ENCODE measurements at places on chromosomes 2 and 18.

- DNase-seq, result no peak
These were observed 67.8 kb downstream of the NXPH2 start for GRCh38 chr2:138712212-138712979.

DNA sequence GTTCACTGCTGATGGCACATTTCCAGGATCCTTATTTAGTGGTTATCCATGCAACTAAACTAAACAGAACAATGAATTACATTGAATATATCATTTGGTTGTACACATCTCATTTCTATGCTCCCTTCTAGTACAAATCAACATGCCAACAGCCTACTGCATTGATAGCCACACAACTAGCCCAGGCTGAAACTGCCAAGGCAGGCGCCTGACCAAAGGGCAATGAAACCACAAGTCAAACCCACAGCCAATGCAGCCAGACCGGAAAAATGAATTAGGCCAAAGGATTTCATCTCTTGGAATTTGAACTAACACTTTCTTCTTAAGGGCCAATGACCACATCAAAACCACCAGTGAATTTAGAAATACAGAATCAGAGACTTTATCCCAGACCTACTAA, 196.4 kb downstream of the NOL4 start:
- no peak for DNase-seq

DNA sequence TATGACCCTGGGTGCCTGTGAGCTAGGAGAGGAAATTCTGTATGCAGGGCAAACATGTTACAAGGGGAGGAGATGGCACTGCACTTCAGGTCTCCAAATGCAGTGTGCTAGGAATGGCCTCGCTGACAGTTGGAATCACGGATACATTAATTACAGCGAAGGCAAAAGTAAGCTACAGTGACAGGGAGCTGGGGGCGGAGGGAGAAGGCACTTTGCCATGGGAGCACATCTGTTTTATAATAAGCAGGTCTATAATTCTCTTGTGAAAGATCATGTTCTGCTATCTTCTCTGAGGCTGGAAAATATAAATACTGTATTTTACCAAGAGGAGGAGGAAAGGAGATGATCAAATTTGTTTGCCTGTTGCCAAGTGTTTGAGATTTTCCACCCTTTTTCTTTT, 56.3 kb upstream of the FZD5 start:
- no peak for DNase-seq

- DNase-seq, result peak; percentile 13
These were observed 163.8 kb downstream of the WDPCP start for GRCh38 chr2:63424329-63425078.

GRCh38 chr2:73070643-73071359, 711 bp downstream of the SFXN5 start:
- no peak for DNase-seq

DNA sequence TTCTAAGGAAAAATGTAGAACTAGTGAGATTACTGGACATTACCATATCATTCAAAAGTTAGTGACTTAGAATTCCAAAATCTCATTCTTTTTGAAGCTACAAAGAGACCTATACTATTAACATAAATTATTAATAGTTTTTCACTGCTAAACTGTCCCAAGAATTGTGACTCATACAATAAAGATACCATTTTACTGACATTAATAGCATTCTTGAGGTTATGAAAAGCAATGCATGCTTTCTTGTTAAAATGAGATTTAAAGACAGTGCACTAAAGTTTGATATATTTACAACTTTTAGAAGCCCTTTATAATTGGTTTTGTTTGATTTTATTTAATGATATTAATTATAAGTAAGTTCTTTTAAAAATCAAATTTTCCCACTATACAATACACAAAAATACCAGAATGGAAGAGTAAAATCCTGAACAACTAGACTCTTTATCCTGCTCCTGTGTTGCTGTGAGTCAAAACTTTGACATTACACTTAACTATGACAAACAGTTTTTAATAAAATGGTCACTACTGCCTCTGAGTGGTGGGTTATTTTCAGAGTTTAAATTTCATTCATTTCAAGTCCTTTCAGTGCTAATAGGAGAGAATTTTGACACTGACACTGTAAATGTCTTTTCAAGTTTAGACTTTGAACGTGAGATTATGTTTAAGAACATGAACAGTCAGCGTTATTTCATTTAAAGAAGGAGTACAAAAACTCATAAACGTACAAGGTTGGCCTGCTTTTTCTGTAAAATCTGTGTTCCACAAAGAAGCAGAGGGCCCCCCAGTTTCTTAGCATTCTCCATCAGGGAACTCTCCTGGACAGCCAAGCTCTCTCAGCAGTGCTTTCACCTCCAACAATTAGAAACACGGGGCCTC, 54.5 kb downstream of the FAM124B start:
- DNase-seq, result no peak

DNA sequence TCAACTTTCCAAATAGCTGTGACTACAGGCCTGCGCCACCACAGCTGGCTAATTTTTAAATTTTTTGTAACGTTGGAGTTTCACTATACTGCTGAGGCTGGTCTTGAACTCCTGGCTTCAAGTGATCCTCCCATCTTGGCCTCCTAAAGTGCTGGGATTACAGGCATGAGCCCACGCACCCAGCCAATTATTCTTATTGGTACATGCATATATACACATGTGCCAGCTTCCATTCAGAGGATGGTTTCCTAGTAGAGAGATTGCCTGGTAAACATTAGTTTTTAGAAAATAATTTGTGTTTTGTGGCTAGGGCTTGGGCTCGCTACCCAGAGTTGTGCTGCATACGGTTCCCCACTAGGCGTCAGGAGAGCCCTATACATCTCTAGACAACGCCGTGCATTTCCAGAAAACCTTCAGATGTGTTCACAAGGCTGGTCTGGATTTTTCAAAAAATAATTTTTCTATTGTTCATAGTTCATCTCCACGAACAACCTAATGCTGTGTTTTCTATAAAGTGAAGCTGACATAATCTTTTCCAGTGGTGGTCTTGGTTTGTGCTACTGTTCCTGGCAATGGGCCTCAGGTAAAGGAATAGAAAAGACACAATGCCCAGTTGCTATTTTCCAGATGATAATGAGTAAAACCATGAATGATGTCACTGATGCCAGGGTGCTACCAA, 14.6 kb upstream of the AFG3L2 start:
- peak; percentile 35 for DNase-seq

DNA sequence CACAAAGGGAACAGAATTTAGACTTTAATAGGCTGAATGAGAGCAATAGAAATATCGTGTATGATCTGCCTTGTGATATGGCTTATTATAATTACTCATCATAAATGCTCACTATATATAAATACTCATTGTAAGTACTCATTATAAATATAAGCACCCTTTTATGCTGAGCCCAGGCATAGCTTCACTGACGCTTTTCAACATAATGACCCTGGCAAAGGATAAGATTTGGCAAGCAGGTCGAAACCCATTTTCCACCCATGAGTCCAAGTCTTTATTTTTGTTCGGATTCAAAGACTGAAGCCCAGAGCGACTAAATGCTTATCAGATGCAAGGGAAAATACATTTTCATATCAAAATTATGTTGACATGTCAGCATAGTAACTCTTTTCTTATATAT, 500.4 kb downstream of the SLC4A3 start:
- DNase-seq, result no peak

DNA sequence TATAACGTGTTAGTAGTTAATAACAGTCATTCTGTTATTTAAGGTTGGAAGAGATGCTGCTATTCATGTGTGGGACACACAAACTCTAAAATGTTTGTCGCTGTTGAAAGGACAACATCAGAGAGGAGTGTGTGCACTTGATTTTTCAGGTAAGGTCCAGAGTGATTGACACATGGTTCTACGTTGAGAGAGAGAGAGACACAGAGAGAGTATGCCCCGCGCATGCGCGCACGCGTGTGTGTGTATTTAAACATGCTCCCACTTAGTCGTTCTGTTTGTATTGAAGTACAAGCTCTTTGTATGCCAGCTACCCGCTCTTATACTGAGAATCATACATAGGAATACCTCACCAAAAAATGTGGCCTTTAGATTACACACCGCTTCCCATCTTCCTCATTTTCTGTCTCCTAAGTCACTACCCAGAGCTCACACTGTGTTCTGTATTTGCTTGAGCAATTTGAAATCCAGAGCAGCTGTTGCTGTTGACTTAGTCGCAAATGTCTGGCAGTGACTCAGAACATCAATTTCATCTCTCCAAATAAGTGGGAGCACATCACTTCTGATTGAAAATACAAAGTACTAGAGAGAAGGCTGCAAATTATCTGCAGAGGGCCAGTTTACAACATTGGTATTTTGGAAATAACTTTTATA, 148.1 kb downstream of the EML6 start:
- no peak for DNase-seq

GRCh38 chr18:22956226-22956625, 23.1 kb downstream of the RBBP8 start:
- DNase-seq, result no peak

DNA sequence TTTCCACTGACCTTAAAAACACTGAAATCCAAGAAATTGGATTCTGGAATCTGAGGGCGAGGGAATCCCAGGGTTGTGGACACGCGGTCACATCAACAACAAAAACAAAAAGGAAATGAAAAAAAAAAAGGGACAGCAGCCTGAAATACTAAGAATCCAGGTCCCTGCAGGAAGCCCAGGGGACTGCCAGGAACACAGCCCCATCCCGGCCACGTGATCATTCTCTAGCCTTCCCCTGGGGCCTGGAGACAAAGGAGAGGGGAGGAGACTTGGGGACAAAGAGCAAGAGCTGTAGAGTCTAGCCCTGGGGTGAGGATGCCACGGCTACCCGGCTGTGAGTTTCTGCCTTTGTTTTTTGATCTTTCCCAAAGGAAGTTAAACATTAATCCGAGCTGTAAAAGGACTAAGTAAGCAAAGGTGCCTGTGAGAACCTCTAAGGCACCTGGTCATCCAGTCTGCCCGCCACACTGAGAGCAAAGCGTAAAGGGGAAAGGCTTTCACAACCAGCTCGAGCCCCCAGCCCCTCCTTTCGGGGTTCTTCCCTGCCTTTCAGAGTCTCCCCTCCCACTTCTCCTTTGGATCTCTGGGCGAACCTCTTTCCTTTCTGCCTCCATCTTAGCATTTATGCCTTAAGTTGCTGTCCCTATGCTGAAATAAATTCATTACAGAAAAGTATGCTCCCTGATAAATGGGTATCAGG, 57.9 kb upstream of the MSH2 start:
- no peak for DNase-seq
